ENCODE measurements at places on chromosomes 2 and 18.

DNA sequence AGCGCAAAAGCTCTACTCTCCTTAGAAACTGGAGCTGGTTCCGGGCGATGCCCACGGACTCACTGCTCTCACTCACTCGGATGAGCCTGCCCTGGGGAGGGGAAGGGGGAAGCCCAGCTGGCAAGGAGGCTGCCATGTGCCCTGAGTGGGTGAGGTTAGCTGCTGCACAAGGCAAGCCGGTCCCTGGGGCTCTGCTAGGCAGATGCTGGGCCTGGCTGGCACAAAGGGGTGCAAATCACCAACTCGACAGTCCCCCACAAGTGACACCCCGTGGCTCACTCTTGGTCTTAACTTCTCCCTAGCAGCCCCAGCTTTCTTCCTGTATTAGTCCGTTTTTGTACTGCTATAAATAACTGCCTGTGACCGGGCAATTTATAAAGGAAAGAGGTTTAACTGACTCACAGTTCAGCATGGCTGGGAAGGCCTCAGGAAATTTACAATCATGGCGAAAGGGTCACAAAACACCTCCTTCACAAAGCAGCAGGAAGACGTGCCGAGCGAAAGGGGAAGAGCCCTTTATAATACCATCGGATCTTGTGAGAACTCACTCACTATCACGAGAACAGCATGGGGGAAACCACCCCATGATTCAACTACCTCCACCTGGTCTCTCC is 33.2 kb downstream of the ADCY3 start:
- DNase-seq = no peak

DNA sequence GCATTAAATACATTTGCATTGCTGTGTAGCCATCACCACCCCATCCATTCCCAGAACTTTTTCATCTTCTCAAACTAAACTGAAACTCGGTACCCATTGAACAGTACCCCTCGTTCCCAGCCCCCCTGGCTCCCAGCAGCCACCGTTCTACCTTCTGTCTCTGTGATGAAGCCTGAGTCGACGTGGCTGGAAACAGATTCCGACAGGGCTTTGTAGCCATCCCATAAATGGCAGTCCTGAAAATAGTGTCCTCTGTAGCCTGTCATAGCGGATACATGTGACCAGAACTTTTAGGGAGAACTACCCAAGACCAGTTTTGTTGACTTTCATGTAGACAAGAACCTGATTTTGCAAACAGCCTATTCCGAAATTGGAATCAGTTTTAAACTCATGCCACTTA is 59.1 kb downstream of the TSHZ1 start:
- no peak for DNase-seq

DNA sequence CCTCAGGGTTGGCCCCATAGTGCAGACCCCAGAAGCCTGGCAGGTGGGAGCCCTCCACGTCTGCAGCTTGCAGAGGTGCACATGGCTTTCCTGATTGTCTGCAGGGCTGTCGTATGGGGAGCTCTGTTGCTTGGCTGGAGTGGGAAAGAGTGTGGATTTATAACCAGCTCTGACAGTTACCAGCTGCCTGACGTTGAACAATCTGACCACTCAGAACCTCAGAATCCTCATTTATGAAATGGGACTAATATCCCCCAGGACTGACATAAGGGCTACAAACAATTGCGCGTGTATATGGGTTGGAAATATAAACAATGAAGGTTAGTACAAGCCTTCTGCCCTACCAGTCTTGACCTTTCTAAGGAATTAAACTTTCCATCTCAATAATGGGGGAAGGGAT is 13.9 kb upstream of the PXDN start:
- DNase-seq = no peak

GRCh38 chr2:25597881-25598280 is 75.5 kb downstream of the DTNB start:
- no peak for DNase-seq

GRCh38 chr18:79545736-79546171 is 133.8 kb upstream of the CTDP1 start:
- DNase-seq = no peak

DNA sequence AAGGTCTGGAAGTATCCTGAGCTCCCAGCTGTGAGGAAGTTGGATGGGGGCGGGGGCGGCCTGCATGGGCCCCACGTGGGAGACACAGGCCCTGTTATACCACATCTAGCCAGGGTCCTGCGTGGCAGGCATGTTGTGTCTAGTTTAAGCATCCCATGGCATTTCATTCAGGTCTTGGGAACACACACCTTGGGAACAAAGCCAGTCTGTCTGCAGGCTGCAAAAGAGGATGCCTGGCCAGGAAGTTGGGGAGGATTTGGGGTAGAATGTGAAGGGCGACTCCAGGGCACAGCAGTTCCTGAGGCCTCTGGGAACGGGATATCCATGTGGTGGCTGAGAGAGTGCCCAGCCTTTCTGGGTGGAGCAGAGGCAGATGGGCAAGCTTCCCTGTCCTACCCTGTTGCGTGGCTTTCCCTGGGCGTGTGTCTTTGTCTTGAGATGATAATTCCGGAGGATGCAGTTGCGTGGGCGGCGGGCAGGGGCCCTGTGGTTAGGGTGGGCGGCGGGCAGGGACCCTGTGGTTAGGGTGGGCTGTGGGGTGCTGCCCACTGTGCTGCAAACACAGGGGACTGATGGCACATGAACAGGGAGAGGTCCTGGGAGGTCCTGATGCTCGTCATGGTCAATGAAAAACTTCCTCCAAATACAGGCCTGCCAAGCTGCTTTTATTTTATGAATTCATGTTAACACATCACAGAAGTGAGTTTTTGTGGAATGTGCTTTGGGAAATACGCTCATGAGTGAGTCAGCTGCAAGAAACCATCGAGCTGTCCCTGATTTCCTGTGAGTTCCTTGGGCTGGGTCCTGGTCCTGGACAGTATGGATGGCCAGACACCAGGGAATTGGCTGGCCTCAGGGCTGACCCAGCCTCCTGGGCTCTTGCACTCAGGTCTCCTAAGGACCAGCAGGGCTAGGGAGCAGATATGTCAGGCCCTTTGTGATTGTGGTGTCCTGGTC is 90.0 kb upstream of the HS6ST1 start:
- no peak for DNase-seq

DNA sequence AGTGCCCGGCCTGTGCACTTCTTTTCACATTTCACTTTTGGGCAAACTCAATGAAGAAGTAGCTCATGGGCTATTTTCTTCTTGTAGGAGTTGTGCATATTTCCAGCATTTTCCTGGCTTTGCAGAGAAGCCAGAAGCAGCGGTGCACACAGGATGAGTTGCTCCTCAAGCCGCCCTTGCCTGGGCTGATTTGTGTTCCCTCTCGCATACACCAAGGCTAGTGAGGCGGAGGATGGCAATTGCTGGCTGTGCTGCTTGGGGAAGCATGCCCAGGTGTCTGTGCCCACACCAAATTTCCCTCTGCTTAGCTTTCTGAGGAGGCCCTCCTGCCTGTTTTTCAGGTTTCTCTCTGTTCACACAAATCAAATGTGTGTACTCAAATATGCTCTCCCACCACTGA is 85.4 kb upstream of the TMEM200C start:
- no peak for DNase-seq

Measured in HuH-7.5 (cell line).